ENCODE measurements at places on chromosomes 3 and 15. TPM values are rescaled to one million over a fixed set of nuclear protein-coding genes. Genes with fewer than 3 reads are reported as not detected.
A peak's percentile ranks its signal among the peaks of the same experiment; 100 is the strongest.

- DNase-seq, result no peak
Measured at GRCh38 chr3:6089780-6090179, 771.1 kb upstream of the GRM7 start.

DNA sequence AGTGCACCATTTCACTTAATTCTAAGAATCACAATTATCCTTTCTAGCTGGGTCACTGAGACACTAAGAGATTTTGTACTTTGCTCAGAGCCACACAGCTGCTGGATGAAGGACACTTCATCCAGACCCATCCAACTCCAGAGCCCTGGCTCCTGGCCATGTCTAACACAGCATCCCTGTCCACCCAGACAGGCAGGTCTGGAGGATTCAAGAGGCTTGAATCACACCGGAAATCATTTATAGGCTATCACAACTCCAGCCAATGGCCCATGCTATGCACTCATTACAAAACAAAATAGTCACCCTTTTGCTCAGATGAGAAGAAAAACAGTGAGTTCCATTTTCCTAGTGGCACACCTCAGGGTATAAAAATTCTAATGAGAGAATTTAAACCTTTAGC is 198.2 kb upstream of the LMCD1 start:
- no peak for DNase-seq

DNA sequence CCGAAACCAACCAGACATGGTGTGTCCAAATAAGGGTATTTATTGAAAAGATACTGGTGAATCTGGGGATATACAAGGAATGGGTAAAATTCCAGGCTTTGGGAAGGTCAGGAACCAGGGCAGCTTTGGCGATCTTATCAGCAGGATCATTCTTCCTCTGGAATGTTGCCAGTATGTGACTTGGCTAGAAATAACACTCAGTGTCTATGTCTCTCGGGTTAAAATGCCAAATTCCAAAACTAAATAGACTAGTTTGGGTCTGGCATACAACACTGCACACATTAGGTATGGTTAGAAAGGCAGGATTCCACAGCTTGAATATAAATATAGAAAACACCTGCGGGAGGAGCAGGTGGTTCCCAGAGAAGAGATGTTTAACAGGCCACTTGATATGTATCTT is 220.2 kb upstream of the CD96 start:
- no peak for DNase-seq

DNA sequence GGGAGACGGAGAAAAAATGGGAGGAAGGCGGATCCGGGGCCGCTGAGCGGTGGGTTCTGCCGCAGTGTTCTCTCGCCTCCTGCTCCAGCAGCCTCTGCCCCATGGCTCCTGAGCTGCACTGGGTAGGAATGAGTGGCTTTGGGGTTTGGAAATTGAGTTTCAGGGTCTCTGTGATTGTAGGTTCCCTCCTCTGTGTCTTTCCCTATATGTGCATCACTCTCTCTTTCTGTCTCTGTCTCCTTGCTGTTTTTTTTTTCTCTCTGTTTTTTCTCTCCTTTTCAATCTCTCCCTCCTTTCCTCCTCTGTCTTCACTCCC is 1.9 kb downstream of the GRM7 start:
- DNase-seq, result no peak

DNA sequence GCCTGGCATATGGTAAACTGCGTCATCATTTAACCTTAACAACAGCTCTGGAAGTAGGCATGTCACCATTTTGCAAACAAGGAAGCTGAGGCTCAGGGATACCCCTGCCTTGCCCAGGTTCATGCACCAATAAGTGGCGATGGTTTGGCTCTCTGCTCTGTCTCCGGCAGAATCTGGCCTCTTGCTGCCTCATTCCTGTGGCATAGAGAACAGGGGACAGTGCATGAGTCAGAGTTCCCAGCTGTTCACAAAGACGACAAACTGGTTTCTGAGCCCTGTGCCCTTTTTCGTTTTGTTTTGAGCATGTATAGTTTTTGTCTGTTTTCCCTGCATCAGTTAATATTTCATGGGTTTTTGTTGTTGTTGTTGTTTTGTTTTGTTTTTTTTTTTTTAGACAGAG is 236.8 kb downstream of the OPA1 start:
- DNase-seq, result no peak

- DNase-seq, result peak; percentile 41
Measured at GRCh38 chr15:81752546-81752942, 293.3 kb downstream of the MEX3B start.

DNA sequence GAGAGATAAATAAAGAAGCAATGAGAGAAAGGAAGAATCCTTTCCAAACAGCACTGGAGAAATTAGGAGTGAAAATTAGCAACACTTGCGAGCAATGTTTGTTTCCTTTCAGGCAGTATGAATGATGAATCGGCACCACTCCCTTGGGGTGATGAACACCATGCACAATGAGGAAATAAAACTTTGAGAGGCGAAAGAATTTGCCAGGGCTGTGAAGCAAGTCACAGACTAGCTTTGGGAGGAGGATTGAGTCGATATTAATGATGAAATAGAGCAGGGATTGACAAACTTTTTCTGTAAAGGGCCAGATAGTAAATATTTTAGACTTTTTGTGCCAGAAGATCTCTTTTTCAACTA is 237.7 kb downstream of the AGBL1 start:
- DNase-seq, result no peak

DNA sequence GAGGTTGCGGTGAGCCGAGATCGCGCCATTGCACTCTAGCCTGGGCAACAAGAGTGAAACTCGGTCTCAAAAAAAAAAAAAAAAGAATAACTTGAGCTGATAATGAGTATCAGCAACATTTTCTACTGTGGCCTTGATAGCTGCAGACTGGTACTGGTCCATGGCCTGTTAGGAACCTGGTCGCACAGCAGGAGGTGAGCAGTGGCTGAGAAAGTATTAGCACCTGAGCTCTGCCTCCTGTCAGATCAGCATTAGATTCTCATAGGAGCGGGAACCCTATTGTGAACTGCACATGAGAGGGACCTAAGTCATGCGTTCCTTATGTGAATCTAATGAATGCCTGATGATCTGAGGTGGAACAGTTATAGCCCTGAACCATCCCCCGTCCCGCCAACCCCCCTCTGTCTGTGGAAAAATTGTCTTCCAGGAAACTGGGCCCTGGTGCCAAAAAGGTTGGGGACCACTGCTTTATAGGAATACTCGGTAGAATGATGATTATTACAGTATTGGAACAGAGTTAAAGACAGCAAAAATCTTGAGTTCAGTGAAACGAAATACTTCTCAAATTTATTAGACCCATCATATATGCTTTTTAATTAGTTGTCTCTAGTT is 126.0 kb downstream of the ZNF609 start:
- DNase-seq, result no peak

DNA sequence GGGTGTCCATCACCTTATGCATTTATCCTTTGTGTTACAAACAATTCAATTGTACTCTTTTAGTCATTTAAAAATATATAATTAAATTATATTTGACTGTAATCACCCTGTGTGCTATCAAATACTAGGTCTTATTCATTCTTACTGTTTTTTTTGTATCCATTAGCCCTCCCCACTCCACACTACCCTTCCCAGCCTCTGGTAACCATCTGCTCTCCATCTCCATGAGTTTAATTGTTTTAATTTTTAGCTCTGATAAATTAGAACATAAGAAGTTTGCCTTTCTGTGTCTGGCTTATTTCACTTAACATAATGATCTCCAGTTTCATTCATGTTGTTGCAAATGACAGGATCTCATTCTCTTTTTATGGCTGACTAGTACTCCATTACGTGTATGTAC is 16.8 kb downstream of the C3orf20 start:
- no peak for DNase-seq

DNA sequence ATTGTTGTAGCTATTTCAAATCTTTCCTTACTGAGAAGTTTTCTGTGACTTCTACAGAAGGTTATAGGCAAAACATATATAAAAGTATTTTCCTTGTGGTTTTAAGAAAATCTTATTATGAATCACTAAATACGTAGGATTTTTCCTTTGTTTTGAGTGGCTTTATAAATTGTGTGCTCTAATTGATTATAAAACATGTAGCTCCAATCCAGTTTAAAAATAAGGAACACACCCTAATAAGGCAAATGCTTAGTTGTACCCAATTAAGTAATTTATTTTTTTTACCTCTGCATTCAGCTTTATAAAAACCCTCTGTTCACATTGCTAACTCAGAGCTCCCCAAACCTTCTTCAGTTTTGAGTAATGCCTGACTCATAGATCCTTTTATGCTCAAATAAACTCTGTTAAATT is 408.0 kb downstream of the NAALADL2 start:
- no peak for DNase-seq

- no peak for DNase-seq
Measured at GRCh38 chr3:52469001-52469400, 13.6 kb downstream of the NISCH start.

GRCh38 chr3:46909535-46910161 is 32.1 kb downstream of the PTH1R start:
- peak; percentile 92 for DNase-seq

DNA sequence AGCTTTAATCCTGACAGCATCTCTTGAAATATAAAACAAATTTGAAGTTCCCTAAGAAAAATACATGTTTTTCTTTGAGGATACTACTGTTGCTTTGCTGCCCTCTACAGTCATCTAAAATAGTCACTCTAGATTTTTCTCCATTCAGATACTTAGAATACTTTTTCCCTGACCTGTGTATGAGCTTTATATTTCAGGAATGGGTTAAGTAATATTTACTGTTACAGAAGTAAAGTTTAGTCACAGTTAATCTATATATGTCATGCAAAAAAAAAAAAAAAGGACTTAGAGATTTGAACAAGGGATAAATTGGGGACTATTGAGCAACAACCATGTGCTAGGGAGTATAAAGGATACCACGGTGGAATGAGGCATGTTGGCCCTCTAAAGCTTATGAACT is 8.8 kb downstream of the NECTIN3 start:
- peak; percentile 17 for DNase-seq

DNA sequence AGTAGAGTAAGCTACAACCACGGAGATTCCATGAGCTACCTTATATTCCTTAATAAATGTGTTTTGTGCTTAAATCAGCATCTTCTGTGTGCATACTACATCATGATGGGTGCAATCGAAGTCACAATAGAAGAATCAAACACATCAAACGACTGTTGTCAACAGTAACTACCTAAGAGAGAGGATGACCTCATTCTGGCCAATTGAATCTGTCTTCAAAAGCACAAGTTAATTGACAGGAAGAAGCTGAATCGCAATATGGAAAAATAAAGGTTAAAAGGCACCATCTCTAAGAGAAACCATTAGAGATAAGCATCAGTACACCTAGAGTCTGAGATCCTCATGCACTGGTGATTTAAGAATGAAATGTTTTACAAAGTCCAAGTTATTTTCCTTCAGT is 39.0 kb downstream of the CD200R1L start:
- DNase-seq, result no peak

GRCh38 chr15:60853109-60853508 is 374.2 kb upstream of the ICE2 start:
- no peak for DNase-seq

DNA sequence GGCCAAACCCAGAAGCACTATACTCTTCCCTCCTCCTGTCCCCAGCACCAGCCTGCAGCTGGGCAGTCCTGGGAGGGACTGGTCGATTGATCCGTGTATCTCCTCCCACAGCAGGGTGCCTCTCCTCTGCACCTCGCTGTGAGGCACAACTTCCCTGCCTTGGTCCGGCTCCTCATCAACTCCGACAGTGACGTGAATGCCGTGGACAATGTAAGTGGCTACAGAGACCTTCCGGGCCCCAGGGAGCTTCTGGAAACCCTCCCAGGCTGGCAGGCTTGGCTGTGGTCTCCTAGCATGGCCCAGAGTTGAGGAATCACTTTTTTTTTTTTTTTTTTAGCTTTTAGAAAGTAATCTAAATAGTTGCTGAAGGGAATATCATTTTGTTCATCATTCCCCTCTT is 30.7 kb downstream of the ANKDD1A start:
- peak; percentile 8 for DNase-seq

The CPN2 gene
- not detected for total RNA-seq

The SV2B gene
- total RNA-seq, result 0.02 TPM

The NUDT16 gene
- 21.9 TPM for total RNA-seq

The LRRC31 gene
- not detected for total RNA-seq

Measured in neural progenitor cell (in vitro differentiated cells).